ENCODE measurements at places on chromosomes 5 and 9.

- DNase-seq, result no peak
Observed at GRCh38 chr5:10894445-10895054, 133.5 kb upstream of the DAP start.

- no peak for DNase-seq
Observed at GRCh38 chr5:40436535-40437237, 243.0 kb upstream of the PTGER4 start.

GRCh38 chr5:83433891-83434290, 37.7 kb upstream of the VCAN start:
- DNase-seq, result no peak

DNA sequence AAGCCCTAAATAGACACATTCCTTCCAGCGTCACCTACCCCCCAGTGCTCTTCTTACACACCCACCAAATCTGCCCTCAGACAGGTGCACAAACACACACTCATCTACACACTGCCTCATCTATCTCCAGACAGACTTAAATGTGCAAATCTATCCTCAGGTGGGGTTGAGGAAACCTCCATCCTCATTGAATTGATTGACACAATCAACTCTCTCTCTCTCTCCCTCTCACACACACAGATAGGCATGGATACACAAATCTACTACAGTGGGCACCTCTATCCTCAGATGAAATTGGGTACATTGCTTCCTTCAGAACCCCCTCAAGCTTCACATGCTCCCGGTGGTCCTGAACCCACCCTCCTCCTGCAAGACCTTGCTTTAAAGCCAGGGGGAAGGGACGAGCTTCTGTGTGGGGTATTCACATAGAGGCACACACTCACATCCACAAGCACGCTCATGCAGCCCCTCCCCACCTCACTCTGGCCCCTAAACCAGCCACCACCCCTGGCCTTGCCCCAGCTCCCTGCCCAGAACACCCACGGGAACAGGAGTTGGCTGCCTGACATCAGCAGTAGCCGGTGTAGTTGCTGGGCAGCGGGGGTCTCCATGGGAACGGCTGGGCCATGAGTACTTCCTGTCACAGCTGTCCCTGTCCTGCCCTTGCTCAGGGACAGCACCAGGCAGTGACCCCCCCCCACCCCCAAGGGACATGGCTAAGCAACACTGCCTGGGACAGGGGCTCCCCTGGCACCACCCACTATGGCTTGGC, 22.8 kb downstream of the PCDH1 start:
- no peak for DNase-seq

DNA sequence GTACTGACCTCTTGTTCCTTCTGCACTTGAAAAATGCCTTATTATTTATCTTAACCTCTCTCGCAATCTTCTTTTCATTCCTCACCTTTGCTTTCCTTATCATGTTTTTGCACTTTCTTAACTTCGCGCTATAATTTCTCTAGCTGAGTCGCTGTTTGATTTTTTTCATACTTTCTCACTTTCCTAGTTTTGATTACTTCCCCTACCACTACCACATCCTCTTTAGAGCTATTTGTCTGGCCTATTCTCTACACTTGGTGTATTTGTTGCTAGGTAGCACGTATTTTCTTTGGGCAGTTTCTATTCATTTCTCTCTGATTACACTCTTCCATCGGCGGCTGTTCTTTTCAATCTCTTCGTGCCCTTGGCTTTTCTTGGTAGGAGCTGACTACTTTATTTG, 611.8 kb downstream of the BNC2 start:
- no peak for DNase-seq

GRCh38 chr5:151239237-151239861, 13.6 kb upstream of the GM2A start:
- DNase-seq, result peak; percentile 45

GRCh38 chr5:176803943-176804498, 6.3 kb upstream of the UNC5A start:
- DNase-seq, result peak; percentile 21

GRCh38 chr9:8726692-8727091, 927.1 kb upstream of the DMAC1 start:
- DNase-seq, result no peak

DNA sequence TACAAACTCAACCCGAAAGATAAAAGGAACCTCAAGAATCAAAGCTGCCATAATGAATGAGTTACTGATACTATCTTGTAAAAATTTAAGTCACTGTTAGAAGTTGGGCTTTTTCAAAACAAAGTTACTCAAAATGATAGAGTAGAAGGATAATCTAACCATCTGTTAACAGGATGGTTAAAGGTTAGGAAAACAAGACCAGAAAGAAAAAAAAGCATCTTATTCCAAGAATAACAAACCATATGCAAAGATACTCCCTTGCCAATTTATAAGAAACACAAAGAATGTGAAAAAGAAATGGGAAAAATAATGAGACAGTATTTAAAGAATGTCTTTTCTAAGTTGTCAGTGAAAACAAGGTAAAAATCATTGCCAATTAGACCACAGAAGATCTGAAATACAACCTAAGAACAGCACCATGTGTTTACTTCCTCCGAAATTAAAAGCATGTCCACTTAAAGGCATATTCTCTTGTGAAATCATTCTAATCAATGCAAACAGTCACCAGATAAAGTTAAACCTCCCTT, 51.2 kb downstream of the STRBP start:
- peak; percentile 25 for DNase-seq

GRCh38 chr9:123102375-123103113, 69.1 kb downstream of the GPR21 start:
- peak; percentile 17 for DNase-seq

GRCh38 chr9:2157277-2158110, 142.3 kb downstream of the SMARCA2 start:
- peak; percentile 62 for DNase-seq

- no peak for DNase-seq
Observed at GRCh38 chr5:5398071-5398470, 24.4 kb upstream of the ICE1 start.

All from fibroblast of lung (primary cell).